ENCODE measurements at places on chromosomes 2 and 18.

- no peak for DNase-seq
These were observed 9.6 kb downstream of the PTPRM start for GRCh38 chr18:7576685-7577084.

- DNase-seq: no peak
These were observed 245.7 kb downstream of the SP3 start for GRCh38 chr2:173719471-173719870.

DNA sequence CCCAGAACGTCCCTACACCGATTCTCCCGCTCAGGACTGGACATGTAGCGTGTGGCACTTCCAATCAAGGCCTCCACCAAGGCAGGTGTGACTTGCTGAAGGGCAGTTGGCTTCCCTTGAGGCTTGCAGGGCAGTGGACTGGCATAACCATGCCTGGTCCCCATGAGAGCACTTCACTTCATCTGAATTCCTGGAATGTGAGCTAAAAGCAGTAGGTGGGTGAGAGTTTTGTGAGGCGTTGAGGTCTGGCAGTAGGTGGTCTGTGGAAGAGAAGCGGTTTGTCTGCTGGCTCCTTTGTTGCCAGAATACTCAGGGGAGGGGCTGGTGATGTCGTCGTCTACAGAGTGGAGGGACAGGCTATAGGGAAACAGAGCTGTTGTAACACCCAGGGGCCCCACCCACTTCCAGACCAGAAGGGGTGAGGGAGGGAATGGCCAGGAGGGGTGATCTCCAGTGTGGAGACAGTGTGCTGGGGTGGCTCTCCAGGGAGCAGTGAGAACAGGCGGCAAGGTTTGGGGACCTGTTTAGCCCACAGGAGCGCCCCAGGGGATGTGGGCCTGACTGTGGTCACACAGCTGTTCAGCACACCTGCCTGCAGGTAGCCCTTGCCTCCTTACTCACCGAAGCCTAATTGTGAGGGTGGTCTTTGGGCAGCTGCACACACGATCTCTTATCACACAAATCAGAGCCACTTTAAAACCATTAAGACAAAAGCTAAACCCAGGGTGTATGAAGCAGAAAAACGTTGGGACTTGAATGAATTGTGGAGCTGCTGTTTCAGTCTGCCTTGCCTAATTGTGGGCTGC, 21.5 kb upstream of the ALKAL2 start:
- DNase-seq: no peak

GRCh38 chr2:187581125-187581896, 27.1 kb upstream of the TFPI start:
- peak; percentile 4 for DNase-seq

GRCh38 chr2:209990838-209991237, 11.6 kb upstream of the RPE start:
- no peak for DNase-seq
